ENCODE measurements at places on chromosomes 7 and 10. TPM values are rescaled to one million over a fixed set of nuclear protein-coding genes. Genes with fewer than 3 reads are reported as not detected.

The CHRM2 gene
- 0.55 TPM for total RNA-seq

The TRIM74 gene
- total RNA-seq: 3.3 TPM

The SEMA3D gene
- 7.5 TPM for total RNA-seq

The HOXA5 gene
- 0.63 TPM for total RNA-seq

The POLR2J3 gene
- total RNA-seq: 31.3 TPM

The ORAI2 gene
- 9.7 TPM for total RNA-seq

The HTR5A gene
- total RNA-seq: 0.87 TPM

The KIAA1549 gene
- total RNA-seq: 8.0 TPM

The WDR86 gene
- total RNA-seq: 20.3 TPM

The THAP5 gene
- total RNA-seq: 48.1 TPM

The ACBD7 gene
- total RNA-seq: 6.6 TPM

The TTYH3 gene
- total RNA-seq: 69.9 TPM

The CACNA2D1 gene
- total RNA-seq: 29.1 TPM

DNA sequence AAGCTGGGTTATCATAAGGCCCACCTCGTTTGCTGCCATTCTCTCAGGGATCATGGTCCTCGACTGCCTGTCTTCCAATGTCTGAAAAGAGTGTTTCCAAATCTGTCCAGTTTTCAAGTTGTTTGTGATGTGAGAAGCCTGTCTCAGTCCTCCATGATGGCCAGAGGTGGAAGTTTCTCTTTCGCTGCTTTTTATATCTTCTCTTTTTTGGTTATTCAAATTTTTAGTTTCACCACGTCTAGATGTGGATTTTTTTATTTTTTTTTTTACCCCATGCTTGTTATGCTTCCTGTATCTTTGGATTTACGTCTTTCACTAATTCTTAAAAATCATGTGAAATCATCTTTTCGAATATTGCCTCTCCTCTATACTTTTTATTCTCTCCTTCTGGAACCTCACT is 6.1 kb upstream of the RBM33 start:
- no peak overlapping the region for H3K4me3 ChIP-seq
- H3K27me3 ChIP-seq: no peaks in the 10 kb centered on the region
- no peaks in the 10 kb centered on the region for H3K36me3 ChIP-seq

- no peak overlapping the region for H3K4me3 ChIP-seq
- peak overlapping the region; percentile 43 for H3K27ac ChIP-seq
- no peaks in the 10 kb centered on the region for H3K27me3 ChIP-seq
- no peaks in the 10 kb centered on the region for H3K36me3 ChIP-seq
- no peak for DNase-seq
These were observed 261.5 kb upstream of the KLF14 start for GRCh38 chr7:130995252-130996081.

DNA sequence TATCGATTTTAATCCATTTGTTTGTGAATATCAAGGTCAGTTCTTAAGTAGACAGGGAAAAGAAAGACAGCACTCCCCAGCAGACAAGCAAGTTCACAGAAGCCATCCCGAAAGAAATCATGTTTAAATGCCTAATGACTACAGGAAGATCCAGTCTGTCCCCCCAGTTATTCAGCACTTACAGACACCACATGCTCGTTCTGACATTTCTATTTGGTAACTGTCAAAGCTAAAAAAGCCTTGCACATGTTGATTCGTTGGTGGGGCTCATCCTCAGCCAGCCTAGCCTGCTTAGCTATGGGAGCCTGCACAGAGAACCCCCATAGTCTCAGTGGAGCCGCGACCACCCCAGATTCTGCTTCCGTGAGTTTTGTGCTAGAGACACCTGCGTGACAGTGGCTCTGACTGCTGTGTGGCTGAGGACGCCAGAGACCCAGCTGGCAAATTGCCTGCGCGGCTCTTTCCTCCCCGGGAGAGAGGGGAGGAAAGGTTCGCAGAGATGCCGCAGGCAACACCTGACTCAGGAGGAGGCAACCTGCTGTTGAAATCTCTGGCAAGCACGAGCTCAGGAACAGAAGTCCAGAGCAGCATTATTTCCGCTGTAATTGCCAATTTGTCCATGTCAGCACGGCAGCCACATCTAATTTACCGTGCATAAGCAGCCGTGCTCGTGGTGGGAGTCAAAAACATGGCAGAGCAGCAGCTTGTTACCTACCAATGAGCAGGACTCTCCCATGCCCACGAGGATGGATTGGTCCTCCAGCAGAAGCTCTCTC is 194.2 kb downstream of the GPAM start:
- no peaks in the 10 kb centered on the region for H3K36me3 ChIP-seq
- no peak for DNase-seq
- H3K27me3 ChIP-seq: no peaks in the 10 kb centered on the region
- no peaks in the 10 kb centered on the region for H3K4me1 ChIP-seq
- H3K4me3 ChIP-seq: peak overlapping the region; percentile 3

DNA sequence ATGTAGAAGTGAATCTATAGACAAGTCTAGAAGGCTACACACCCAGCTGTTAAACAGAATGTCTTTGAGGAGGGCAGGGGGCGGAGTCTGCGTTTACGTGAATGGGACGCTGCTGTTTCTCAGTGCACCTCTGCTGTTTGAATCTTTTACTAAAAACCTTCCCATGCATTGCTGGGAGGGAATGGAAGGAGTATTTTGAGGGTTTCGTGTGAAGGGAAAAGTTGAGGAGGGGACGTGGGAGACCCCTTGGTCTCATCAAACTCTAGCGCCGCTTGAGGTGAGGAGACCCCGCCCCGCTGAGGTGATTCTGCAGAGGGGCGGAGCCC is 492 bp upstream of the VCL start:
- peak overlapping the region; percentile 83 for H3K4me3 ChIP-seq
- no peaks in the 10 kb centered on the region for H3K36me3 ChIP-seq
- peak overlapping the region; percentile 45 for H3K27ac ChIP-seq
- H3K4me1 ChIP-seq: peaks cover 6% of the 10 kb centered on the region
- DNase-seq: peak; percentile 81

DNA sequence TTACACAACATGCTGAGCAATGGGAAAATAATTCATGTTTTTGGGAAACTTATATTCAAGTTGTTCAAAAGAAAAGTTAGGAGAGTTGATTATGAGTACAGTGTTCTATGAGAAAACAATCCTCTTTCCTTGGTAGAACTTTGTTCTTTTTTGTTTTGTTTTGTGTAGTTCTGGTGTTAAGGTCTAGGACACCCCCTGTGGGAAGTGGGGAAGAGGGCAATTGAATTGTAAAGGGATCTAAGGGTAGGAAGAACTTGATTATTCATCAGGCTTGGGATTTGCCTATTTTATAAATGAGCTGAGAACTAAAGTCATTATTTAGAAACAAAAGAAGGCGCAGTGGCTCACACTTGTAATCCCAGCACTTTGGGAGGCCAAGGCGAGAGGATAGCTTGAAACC is 25.9 kb upstream of the CDK13 start:
- no peaks in the 10 kb centered on the region for H3K4me1 ChIP-seq
- DNase-seq: no peak
- no peaks in the 10 kb centered on the region for H3K36me3 ChIP-seq
- no peaks in the 10 kb centered on the region for H3K27me3 ChIP-seq
- H3K4me3 ChIP-seq: no peak overlapping the region

DNA sequence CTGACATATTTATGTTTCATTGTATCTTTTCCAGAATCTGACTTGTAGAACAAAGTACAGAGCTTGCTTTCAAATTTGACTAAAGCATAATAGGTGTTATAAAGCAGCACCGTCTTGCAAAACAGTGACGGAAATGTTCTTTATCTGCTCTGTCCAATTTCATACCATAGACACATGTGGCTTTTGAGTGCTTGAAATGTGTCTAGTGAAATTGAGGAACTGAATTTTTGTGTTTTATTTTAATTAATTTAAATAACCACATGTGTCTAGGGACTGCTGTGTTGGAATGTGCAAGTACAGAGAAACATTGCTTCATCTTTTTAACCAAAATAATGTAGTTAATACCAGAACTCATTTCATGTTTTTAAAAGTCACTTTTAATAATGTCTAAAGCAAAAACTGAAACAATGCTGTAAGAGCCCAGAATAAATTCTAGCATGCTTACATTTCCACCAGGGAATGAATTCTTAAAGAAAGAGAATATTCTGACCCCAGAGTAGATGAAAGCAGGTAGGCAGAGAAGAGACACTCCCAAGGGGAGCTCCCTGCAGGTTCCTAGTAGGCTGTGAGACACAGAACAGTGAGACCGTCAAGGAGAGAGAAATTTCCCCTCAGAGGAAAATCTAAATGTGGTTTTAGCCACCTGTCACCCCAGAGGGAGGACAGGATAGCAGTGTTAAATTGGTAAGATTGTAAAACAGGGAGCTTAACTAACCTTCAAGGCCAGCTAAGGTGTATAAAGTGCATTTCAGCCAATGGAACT is 175.3 kb upstream of the KMT2E start:
- no peaks in the 10 kb centered on the region for H3K36me3 ChIP-seq
- H3K4me1 ChIP-seq: no peaks in the 10 kb centered on the region
- no peak overlapping the region for H3K4me3 ChIP-seq
- no peak for DNase-seq

DNA sequence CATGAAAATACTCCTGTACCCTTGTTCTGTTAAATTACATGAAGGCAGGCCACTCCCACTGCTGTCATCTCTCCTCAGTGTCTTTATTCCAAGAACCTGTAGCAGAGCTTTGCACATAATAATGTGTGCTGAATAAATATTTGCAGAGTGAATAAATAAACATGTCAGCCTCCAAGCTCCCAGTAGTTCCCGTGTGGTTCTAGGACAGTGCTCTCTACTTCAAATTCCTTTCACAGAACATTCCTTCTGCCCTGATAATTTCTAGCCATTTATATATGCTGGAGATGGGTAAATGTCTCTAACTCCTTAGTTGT is 20.3 kb upstream of the HYAL4 start:
- no peaks in the 10 kb centered on the region for H3K36me3 ChIP-seq
- H3K27ac ChIP-seq: no peak overlapping the region
- no peaks in the 10 kb centered on the region for H3K4me1 ChIP-seq
- no peak for DNase-seq
- no peaks in the 10 kb centered on the region for H3K27me3 ChIP-seq
- no peak overlapping the region for H3K4me3 ChIP-seq

GRCh38 chr10:3816995-3817394 is 32.0 kb upstream of the KLF6 start:
- H3K4me1 ChIP-seq: no peaks in the 10 kb centered on the region
- no peak for DNase-seq
- H3K4me3 ChIP-seq: no peak overlapping the region
- no peaks in the 10 kb centered on the region for H3K27me3 ChIP-seq

DNA sequence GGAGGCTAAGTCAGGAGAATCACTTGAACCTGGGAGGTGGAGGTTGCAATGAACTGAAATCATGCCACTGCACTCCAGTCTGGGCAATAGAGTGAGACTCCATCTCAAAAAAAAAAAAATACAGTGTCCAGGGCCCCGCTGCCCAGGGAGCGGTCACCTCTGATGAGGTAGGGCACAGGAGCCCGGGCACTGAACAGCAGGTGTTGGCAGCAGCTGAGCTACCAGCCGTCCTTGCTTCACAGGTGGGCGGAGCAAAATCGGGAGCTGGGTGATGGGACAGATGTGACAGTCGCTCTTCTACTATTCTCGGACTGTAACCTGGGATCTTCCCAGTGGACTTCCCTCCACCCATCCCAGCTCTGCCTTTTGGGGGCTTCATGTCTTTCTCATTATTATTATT is 49.4 kb downstream of the GTF2IRD1 start:
- H3K36me3 ChIP-seq: no peaks in the 10 kb centered on the region
- H3K4me3 ChIP-seq: no peak overlapping the region
- no peak overlapping the region for H3K27ac ChIP-seq
- DNase-seq: no peak

- no peaks in the 10 kb centered on the region for H3K27me3 ChIP-seq
- H3K4me1 ChIP-seq: no peaks in the 10 kb centered on the region
- no peak overlapping the region for H3K27ac ChIP-seq
- H3K36me3 ChIP-seq: no peaks in the 10 kb centered on the region
- no peak for DNase-seq
These were observed 92.1 kb upstream of the RSU1 start for GRCh38 chr10:16909271-16909767.

- no peaks in the 10 kb centered on the region for H3K4me1 ChIP-seq
- no peak overlapping the region for H3K4me3 ChIP-seq
- H3K27me3 ChIP-seq: no peaks in the 10 kb centered on the region
- no peak overlapping the region for H3K27ac ChIP-seq
- no peak for DNase-seq
These were observed 86.4 kb upstream of the PRKG1 start for GRCh38 chr10:50987934-50988333.

- no peaks in the 10 kb centered on the region for H3K27me3 ChIP-seq
- DNase-seq: no peak
- H3K36me3 ChIP-seq: no peaks in the 10 kb centered on the region
- H3K4me1 ChIP-seq: peaks cover 26% of the 10 kb centered on the region
- no peak overlapping the region for H3K27ac ChIP-seq
These were observed 42.2 kb downstream of the BMPR1A start for GRCh38 chr10:86798611-86799010.

GRCh38 chr7:143248761-143249354 is 14.4 kb upstream of the GSTK1 start:
- no peaks in the 10 kb centered on the region for H3K36me3 ChIP-seq
- H3K27me3 ChIP-seq: no peaks in the 10 kb centered on the region
- H3K27ac ChIP-seq: no peak overlapping the region
- H3K4me1 ChIP-seq: no peaks in the 10 kb centered on the region
- no peak overlapping the region for H3K4me3 ChIP-seq

- H3K36me3 ChIP-seq: no peaks in the 10 kb centered on the region
- H3K27ac ChIP-seq: no peak overlapping the region
- no peak overlapping the region for H3K4me3 ChIP-seq
- DNase-seq: no peak
- H3K27me3 ChIP-seq: no peaks in the 10 kb centered on the region
- H3K4me1 ChIP-seq: no peaks in the 10 kb centered on the region
These were observed 1239.3 kb downstream of the SORCS1 start for GRCh38 chr10:105925045-105925785.

- H3K27ac ChIP-seq: no peak overlapping the region
- H3K4me3 ChIP-seq: no peak overlapping the region
- H3K36me3 ChIP-seq: no peaks in the 10 kb centered on the region
- DNase-seq: no peak
- H3K27me3 ChIP-seq: no peaks in the 10 kb centered on the region
- H3K4me1 ChIP-seq: peaks cover 7% of the 10 kb centered on the region
These were observed 16.3 kb downstream of the ELMO1 start for GRCh38 chr7:37432281-37432920.

DNA sequence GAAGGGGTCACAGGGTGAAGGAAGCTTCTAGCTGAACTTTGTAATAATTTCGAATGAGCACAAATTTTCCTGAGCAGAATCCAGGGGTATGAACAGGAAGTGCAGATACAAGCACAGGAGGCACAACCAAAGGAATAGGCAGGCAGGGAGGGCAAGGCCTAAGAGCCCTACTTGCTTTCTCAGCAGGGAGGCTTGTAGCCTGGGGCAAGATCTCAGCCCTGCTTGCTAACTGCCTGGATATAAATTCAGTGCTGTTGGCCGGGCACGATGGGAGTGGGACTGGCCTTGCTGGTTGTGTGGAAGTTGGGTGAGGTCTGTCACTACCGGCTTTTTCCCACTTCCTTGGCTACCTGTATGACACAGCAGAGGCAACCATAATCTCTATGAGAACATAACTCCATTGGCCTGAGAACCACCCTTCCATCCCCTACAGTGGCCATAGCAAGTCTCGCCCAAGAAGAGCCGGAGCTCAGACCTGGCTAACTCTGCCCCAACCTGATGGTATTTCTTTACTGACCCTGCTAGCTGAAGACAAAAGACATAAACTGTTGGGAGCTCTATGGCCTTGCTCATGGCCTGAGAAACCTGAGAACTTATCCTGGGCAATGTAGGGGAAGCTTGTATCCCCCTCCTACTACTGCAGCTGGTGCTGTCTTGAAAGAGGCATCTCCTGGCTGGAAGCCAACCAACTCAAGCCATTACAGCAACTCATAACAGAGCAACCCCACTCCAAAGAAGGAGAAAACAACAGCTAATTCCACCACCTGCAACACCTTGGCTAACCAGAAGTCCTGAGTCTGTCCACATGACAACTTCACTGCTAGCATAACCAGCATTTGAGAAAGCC is 27.6 kb downstream of the CLDN12 start:
- H3K27ac ChIP-seq: no peak overlapping the region
- no peaks in the 10 kb centered on the region for H3K36me3 ChIP-seq
- H3K4me1 ChIP-seq: no peaks in the 10 kb centered on the region
- no peaks in the 10 kb centered on the region for H3K27me3 ChIP-seq
- DNase-seq: no peak
- H3K4me3 ChIP-seq: no peak overlapping the region

Data from testis (tissue), 5 donors.